Stimulated activated CD4-positive, alpha-beta T cell treated with anti-CD3 and anti-CD28 coated beads, Interleukin-2, amount 100 ng/mL, for 24 hours (primary cell): ENCODE measurements at places on chromosomes 1 and 21.
A peak's percentile ranks its signal among the peaks of the same experiment; 100 is the strongest.

DNA sequence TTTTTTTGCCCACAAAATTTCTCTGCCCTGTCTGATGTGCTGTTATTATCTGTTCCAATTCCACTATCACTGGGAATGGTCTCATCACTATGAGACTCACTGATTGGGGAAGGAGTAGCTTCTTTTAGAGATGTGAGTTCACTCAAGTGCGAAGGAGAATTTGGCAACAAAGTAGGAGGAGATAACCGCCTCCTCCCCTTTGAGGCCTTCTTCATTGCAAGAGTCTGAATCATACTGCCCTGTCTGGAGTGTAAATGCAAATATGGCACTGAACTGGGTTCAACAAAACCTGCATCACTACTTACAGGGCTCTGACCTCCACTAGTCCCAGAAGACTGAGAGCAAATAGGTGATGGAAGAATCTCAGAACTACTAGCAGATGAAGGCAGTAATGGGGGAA lies 83.4 kb downstream of the ASH1L start:
- DNase-seq, result no peak

GRCh38 chr1:36585569-36586548 lies 103.1 kb upstream of the CSF3R start:
- DNase-seq, result no peak

DNA sequence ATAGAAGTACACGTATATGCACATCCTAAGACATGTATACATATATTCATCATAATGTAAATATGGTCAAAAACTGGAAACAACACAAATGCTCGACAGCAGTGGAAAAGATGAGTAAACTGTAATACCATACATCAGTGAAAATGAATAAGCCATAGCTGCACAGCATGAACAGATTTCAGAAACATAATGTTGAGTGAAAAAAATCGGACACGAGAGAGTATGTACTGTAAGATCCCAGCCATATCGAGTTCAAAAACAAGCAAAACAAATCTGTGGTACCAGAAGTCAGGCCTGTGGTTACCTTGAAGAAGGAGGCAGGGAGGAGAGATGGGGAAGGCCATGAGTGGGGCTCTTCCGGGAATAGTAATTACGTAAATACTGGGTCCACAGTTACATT lies 90.4 kb downstream of the GLIS1 start:
- DNase-seq, result no peak

DNA sequence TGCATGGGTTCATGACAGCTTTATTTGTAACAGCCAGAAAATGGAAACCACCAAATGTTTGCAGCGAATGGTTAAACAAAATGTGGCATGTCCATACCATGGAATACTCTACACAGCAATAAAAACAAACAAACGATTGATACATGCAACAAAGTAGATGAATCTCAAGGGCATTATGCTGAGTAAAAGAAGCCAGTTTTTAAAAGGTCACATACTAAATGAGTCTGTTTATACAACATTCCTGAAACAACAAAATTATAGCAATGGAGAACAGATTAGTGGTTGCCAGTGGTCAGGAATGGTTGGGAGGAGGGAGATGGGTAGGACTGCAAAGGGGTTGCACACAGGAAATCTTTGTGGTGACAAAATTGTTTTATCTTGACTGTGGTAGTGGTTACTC lies 202.4 kb upstream of the UBE2U start:
- DNase-seq, result no peak

DNA sequence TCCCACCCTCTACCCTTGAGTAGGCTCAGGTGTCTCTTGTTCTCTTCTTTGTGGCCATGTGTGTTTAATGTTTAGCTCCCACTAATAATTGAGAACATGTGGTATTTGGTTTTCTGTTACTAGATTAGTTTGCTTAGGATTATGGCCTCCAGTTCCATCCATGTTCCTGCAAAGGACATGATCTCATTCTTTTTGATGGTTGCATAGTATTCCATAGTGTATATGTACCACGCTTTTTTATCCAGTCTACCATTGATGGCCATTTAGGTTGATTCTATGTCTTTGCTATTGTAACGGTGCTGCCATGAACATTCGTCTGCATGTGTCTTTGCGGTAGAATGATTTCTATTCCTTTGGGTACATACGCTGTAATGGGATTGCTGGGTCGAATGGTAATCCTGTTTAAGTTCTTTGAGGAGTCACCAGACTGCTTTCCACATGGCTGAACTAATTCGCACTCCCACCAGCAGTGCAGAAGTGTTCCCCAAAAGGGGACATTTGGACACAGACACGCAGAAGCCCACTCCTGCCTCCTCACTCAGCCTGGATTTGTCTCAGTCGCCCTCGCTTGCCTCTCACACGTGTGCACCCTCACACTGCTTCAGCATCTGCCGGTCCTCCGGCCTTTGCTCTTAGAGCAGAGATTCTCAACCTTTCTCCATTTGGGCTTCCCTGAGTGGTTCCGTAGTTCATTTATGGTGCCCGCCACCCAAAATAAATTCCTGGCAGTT lies 3.7 kb downstream of the MX2 start:
- no peak for DNase-seq

DNA sequence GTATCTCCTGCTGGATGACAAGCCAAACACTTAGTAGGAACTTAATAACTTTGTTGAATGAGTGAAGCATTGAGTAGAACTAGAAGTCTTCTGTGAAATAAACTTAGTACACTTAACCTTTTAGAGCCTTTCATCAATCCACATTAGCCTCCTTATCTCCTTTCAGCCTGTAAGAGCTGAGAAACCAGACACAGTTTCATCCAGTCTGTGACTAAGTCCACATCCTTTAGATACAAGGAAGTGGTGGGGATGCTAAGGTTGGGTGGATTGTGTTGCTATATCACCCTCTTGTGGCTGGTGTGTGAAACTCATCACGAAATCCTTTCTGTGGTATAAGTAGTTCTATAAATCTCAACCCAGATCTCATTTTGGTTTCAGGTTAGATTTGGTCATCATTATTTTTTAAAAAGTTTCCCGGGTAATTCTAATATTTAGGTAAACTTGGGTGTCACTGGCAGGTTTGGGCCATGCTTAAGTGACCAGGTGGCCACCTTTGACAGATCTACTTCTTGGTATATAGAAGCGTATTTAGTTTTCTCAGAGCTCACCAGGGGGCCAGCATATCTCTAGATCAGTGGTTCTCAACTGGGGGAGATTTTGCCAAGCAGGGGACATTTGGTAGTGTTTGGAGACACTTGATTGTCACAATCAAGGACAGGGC lies 27.8 kb upstream of the CD84 start:
- DNase-seq, result peak; percentile 55

GRCh38 chr1:182617734-182618351 lies 13.7 kb upstream of the RGS16 start:
- no peak for DNase-seq

- no peak for DNase-seq
Measured at GRCh38 chr1:94609619-94610018, 68.1 kb upstream of the F3 start.

- DNase-seq, result no peak
Measured at GRCh38 chr1:37831809-37832208, 23.8 kb upstream of the YRDC start.

DNA sequence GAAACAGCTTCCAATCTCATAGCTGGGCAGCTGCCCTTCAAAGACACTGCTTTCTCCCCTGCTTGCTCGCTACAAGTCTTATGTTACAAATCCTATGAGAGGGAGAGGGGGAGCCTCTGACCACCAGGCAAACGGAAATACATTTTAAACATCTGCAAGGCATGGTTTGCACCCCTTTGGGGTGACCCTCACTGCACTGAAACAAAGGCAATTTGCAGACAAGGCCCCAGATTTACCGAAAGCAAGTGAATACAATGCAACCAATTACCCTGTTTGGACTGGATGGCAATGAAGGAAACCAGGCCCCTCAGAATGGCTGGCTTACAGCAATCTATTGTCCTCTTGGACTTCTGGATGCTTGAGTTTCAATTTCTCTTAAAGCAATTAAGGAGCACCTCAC lies 11.8 kb upstream of the ATP13A2 start:
- DNase-seq, result no peak

DNA sequence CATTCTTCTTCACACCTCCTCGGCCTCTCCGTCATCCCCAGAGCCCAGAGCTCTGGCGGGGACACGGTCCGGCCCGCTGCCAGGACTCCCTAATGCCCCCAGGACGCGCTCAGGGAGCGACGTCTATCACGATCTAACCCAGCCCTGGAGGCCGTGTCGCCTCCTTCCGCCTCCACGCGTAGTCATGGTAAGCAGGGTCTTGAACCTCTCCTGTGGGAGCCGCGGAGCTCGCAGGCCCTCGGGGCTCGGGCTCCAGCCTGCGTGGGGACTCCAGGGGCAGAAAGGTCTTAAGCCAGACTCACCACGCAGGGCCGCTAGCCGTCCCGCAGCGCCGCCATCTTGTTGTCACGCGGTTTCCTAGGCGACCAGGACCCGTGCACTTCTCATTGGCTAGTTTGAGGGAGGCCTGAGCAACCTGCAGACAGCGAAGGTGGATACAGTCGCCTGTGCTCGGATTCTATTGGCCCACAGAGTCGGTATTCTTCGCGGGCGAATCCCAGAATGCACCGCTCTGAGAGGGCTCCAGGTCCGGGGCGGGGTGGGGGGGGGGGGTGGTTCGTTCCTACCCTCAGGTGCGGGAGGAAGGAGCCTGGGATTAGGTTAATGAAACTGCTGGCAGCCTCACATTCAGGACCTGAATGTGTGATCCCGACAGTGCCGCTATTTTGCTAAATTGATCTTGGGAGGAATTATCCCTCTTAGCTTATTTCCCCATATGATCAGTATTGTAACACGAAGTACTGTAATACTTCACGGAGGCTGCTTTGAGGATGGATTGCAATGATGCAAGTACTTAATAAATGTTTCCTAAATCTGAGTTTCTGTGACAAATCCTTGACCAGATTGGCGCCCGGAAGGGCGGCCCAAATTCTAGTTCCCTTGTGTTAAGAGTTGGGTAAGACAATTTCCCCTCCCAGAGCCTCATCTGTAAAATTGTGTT lies at the start of gene UBXN11:
UBXN11 (minus strand) TSS at position 347 of the 940 bp plus-strand sequence. CDS start 3,753 bp downstream, outside the sequence.
- peak; percentile 92 for DNase-seq

GRCh38 chr1:7322912-7323311 lies 448.2 kb upstream of the VAMP3 start:
- DNase-seq, result no peak

GRCh38 chr1:44932151-44932550 lies 54.2 kb downstream of the EIF2B3 start:
- DNase-seq, result no peak

GRCh38 chr1:211698161-211699026 lies 23.0 kb upstream of the NEK2 start:
- peak; percentile 85 for DNase-seq

GRCh38 chr1:174022080-174022975 lies at the start of gene RC3H1:
RC3H1 (minus strand) TSS chr1:174022357; CDS start chr1:173992985, 29,372 bp downstream.
- DNase-seq, result peak; percentile 89

GRCh38 chr1:155017946-155018316 lies 15.3 kb downstream of the ZBTB7B start:
- DNase-seq, result no peak

GRCh38 chr1:159646687-159647086 lies 59.1 kb downstream of the APCS start:
- no peak for DNase-seq

- DNase-seq, result no peak
Measured at GRCh38 chr1:231272173-231272572, 31.2 kb downstream of the GNPAT start.

GRCh38 chr1:88333086-88333695 lies 350.9 kb upstream of the PKN2 start:
- DNase-seq, result no peak

DNA sequence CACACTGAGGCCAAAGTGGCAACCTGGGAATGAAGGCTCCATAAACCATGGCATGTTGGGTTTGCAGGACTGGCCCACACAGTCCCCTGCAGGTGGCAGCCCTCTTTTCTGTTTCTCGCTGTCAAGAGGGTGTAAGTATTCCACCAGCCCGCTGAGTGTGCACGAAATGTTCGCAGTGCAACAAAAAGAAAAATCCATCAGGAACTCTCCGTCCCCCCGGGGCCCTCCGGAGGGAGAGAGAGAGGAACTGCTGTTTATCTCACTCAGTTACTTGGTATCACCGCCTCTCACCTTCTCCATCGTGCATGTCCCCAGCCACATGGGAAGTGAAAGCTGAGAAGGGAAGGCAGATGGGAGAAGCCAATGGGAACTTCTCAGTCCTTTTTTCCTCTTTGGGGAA lies 38.3 kb downstream of the NCF2 start:
- no peak for DNase-seq

DNA sequence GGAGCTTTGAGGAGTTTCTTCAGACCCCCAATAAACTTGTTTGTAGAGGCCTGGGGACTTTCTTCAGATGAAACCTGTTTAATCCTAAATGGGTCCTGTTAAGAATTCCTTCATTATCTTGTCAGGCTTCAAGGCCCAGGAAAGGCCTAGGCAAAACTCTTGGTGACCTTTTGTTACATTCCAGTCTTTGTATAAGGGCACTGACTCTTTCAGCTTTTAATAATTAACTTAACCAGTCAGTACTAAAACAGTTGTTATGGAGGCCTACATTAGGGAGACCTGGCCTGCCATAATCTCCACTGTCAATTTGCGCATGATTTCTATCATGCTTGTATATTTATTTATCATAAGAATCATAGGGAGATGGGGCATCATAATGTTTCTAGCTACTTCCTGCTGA lies 110.2 kb downstream of the FCRL5 start:
- no peak for DNase-seq

GRCh38 chr21:25457411-25457810 lies 149.9 kb downstream of the MRPL39 start:
- DNase-seq, result no peak

- DNase-seq, result no peak
Measured at GRCh38 chr1:202656057-202656456, 54.2 kb downstream of the SYT2 start.

- DNase-seq, result no peak
Measured at GRCh38 chr1:82483146-82483545, 682.4 kb downstream of the ADGRL2 start.

- no peak for DNase-seq
Measured at GRCh38 chr1:118322331-118322730, 137.3 kb upstream of the SPAG17 start.

- DNase-seq, result no peak
Measured at GRCh38 chr1:29410476-29410875, 174.2 kb downstream of the PTPRU start.

- no peak for DNase-seq
Measured at GRCh38 chr1:220281159-220281574, 8.9 kb upstream of the RAB3GAP2 start.

- no peak for DNase-seq
Measured at GRCh38 chr21:41767606-41768436, 969 bp upstream of the RIPK4 start.

- no peak for DNase-seq
Measured at GRCh38 chr1:205261946-205262691, 34.4 kb downstream of the TMCC2 start.

- no peak for DNase-seq
Measured at GRCh38 chr1:54188291-54188690, 11.5 kb downstream of the CYB5RL start.
